CD4-positive, alpha-beta T cell treated with Interleukin-17A for 1 hour (primary cell): ENCODE measurements at places on chromosomes 2 and 18.

GRCh38 chr2:214679736-214680135 lies 129.7 kb downstream of the BARD1 start:
- DNase-seq, result no peak

DNA sequence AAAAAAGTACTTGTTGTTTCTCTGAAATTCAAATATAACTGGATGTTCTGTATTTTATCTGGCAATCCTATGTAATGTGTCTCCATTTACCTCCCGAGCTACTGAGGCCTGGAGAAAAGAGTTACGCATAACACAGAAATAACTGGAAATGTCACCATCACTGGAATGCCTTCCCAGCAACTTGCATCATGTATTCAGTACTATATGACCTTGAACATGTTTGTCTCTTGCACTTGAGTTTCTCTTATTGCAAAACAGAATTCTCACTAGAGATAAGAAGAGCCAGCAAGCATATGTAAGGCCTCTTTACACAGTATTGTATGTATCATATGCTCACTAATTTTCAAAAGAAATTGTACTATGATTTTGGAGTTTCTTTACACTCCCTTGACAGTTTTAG lies 99.6 kb upstream of the CTAGE1 start:
- DNase-seq, result no peak

DNA sequence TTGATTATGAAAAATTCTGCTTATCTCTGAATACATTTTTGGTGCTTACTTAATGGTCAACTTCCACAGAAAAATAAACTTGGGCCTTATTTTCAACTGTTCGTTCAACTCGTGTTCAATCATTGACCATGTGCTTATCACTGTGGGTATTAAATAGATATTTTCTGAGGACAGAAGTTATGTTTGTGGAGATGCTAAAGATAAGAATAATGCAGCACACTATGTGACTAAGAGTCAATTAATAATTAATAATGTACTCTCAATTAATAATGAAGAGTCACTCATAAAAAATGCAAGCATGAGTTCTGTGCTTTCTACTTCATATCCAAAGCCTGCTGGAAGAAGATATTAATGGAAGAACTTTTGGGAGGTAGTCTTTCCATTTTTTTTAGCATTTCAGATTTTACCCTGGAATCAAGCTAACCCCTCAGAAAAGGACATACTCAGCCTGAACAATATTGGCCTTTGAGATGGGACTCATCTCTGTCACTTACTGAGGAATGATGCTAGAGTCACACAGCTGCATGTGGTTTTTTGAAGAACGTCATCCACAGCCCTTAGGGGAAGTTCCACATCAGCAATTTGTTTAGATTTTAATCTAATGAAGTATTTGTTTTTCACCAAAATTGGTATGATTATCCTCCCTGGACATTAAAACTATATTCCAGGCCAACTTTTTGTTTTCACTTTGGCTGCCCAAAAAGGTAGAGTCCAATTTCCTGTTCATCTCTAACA lies 191.9 kb upstream of the CRIM1 start:
- DNase-seq, result no peak

- peak; percentile 58 for DNase-seq
Measured at GRCh38 chr2:151260573-151261230, 961 bp downstream of the RBM43 start.

DNA sequence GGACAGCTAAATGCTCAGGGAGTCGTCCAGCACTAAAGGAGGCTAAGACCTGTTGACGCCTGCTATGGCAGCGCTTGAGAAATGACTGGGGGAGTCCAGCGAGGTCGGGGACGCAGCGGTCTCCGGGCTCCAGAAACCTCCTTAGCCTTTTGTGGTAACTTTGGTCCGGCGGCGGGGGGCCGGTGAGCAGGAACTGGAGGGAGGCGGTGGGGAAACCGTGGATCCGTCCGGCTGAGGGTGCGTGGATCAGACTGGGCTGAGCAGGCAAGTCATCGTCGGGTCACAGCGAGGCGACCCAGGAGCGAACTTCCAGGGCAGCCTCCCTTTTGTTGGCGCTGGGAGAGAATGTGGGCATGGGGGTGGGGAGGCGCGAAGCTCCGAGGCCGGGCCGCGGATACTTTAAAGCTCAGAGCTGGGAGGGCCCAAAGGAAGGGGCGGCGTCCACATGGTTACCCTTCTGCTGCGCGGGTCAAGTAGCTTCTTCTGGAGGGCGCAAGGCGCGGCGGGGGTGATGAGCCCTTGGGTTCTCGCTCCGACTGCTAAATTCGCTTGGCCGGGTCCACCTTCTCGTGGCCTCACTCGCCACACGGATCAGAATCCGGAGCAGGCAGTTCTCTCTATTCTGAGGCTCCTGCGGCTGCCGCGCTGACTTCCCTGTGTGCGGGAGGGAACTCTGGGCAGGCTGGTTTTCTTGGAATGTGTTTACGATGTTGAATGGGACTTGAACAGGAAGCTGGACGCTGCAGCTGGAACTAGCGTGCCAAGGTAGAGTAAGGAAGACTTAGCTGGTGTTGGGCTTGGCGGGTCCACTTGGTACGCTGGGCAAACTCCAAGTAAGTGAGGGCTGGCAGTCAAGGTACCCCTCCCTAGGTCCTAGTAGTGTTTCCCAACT lies 920 bp downstream of the GULP1 start:
- DNase-seq, result no peak

DNA sequence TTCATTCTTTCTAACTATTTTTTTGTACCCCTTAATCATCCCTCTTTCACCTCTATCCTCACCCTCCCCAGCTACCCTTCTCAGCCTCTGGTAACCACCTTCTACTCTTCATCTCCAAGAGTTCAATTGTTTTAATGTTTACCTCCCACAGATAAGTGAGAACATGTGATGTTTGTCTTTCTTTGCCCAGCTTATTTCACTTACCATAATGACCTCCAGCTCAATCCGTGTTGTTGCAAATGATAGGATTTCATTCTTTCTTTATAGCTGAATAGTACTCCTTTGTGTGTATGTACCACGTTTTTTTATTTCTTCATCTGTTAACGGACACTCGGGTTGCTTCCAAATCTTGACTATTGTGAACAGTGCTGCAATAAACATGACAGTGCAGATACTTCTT lies 22.1 kb upstream of the TMEM37 start:
- no peak for DNase-seq

- no peak for DNase-seq
Measured at GRCh38 chr2:23528171-23528570, 143.2 kb downstream of the KLHL29 start.

GRCh38 chr2:29562319-29562718 lies 359.1 kb downstream of the ALK start:
- DNase-seq, result no peak

GRCh38 chr18:43485545-43485963 lies 208.3 kb upstream of the SYT4 start:
- no peak for DNase-seq

DNA sequence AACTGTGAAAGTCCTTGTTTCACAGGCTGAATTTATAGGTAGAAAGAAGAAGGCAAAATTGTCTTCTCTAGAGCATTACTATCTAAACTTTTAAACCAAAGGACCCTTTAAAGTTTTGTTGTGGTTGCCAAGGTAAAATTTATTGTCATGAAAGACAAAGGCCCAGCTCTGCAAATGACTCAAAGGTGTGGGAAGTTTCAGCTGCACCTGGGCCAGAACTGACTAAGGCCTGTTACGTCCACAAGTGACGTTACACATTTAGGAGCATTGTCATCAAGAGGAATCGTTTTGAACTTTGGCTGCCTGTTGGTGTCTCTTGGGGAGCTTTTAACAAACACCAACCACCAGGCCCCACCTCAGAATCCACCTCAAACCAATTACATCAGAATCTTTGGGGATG lies 8.1 kb upstream of the DSC3 start:
- DNase-seq, result no peak

- no peak for DNase-seq
Measured at GRCh38 chr2:186913870-186914269, 64.9 kb upstream of the ZSWIM2 start.

DNA sequence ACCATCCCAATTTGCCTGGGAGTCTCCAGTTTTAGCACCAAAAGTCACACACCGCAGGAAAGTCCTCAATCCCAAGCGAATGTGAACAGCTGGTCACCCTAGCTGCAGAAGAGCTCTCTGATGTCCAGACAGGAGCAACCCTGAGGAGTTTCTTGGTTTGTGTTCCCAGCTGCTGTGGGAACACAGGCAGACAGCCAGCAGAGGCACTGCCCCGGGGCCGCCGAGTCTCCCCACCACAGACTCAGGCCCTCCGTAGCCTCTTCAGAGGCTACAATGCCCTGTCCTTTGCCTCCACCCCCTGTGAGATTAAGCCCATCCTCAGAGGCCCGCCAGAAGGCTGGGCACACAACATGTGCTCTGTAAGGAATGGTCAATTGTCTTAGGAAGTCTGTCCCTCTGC lies 111.5 kb downstream of the TTC32 start:
- DNase-seq, result no peak

DNA sequence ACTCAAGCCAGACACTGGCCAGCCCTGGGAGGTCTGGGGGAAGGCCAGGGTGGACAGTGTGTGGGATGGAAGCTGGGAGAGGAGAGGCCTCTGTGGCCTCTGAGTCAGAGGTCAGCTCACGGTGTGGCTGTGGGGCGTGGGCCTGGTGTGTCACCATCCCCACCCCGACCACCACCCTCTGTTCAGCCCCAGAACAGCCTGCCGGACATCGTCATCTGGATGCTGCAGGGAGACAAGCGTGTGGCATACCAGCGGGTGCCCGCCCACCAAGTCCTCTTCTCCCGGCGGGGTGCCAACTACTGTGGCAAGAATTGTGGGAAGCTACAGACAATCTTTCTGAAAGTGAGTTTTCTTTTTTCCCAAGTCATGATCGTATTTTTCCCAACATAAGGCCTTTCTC lies 110.5 kb downstream of the DYSF start:
- no peak for DNase-seq

DNA sequence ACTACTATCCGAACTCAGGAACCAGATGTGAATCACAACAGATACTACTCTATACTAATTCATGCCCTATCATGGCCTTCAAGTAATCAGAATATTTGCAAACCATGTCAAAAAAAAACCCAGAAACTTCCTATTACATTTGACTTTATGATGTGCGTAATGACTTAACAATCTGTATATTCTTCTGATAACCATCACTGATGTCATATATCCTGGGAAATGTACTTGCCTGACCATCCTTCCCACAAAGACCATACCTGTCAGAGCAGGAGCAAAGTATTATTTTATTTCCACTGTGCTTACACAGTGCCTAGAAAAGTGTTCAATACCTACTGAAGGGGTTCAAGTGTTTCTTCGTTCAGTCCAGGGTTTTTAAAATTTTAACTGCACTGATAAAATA lies 27.5 kb downstream of the PPP4R1 start:
- DNase-seq, result no peak

GRCh38 chr2:98935111-98935770 lies 784 bp downstream of the CRACDL start:
- no peak for DNase-seq
